ENCODE measurements at places on chromosomes 4 and X. TPM values are rescaled to one million over a fixed set of nuclear protein-coding genes. Genes with fewer than 3 reads are reported as not detected.

- DNase-seq, result no peak
Measured at GRCh38 chrX:18938710-18939109, 45.2 kb downstream of the PHKA2 start.

FGFRL1 gene
- total RNA-seq, result 68.5 TPM

GRCh38 chr4:124640022-124640730 lies 72.4 kb downstream of the ANKRD50 start:
- no peak for DNase-seq

DNA sequence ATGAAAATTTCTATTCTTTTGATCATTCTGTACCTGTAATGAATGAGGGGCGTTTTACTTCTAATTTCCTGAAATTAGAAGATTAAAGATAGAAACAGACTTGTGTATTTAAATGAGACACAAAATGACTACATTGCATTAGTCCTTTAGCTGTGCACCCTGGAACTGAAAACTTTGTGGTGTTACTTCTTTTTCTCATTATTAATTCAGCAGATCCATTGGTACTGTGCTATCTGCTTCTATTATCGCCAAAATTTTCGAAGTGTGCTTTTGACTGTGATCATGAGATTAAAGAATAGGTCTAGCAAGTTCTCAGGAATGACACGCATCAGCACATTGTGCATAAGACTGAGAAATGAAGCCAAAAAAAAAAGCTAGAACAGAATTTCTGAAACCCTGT lies 1938.9 kb upstream of the TENM3 start:
- no peak for DNase-seq

DNA sequence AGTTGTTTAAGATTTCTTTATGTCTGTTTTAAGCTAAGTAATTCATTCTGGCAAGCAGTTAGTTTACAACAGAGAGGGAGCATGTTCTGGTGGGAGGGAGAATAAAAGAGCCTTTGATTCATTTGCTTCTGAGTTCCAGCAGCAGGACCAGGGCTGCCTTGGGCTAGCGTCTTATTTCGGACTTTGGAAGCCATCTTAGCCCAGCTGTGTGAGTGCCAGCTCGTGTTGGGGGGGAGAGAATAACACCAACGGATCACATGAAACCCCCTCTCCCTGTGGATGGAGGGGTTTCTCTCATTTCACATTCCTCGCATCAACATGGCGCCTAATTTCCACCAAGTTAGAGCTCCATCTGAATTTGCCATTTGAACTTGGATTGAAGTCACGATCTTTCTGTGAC lies 7.4 kb downstream of the GAB1 start:
- no peak for DNase-seq

Measured in dorsolateral prefrontal cortex (tissue), 122 donors.